Islet precursor cell (in vitro differentiated cells): ENCODE measurements at places on chromosomes 1 and 21.

DNA sequence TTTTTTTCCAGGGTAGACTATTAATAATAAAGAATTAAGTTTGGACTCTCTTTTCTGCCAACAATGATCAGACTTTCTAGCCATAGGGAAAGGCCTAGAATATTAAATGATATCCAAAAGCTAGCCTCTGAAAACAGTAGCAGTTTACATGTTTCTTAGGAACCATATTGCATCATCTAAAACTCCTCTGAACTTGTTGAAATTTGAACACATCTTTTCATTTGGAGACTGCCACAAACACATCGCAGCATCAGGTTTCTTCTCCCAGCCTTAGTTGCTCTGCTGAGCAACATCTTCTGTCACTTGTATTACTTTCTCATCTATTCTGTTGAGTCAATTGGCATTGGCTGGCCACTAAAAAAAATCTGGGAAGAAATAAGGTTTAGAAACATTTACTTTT lies 63.2 kb upstream of the GNG4 start:
- no peak for DNase-seq

- peak; percentile 97 for DNase-seq
These were observed 850 bp downstream of the SESN2 start for GRCh38 chr1:28259934-28260802.

GRCh38 chr21:45550522-45551210 lies 8.4 kb upstream of the SLC19A1 start:
- peak; percentile 30 for DNase-seq

DNA sequence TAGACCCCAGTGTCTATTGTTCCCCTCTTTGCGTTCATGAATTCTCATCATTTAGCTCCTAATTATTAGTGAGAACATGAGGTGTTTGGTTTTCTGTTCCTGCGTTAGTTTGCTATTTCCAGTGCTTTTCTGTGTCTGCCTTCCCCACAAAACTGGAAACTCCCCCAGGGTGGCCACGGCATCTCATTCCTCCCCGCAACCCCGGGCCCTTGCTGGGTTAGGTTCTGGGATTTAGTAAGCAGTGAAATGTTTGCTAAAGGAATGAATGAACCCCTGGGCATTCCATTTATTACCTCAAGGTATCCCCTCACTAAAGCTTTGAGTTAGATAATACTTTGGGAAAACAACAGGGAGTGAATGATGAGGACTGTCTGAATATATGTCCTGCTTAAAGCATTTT lies 142.9 kb downstream of the GLUL start:
- no peak for DNase-seq

DNA sequence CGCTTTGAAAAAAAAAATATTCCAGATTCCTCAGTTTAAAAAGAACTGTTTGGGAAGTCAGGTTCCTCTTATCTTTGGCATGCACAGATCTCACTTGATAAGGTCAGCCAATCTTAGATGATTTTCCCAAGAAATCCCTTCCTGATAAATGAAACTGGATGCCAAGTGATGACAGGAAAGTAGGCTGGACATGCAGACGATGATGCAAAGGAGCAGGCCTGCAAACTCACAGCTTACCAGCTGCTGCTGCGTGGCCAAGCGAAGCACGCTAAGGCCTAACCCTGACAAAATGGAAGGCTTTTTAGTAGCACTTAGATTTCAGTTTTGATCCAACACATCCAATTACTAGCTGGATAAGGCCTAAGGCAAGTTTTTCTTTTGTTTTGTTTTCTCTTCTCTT lies 10.1 kb downstream of the TADA1 start:
- DNase-seq = no peak

DNA sequence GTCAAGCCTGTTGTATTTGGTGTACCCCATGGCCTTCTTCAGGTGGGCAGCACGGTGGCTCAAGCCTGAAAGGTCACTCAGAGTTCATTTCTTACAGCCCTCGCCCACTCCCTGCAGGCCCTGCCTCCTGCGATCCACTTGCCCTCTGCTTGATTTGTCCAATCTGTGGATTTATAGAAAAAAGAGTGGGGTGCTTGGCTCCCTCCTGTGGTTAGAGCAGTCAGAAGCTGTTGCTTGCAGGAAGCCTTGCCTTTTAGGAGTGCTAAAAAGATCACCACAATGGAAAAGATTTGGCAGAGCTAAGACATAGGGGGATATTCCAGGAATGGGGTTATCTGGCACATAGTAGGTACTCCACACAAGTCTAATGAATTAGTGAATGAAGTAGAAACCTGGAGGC lies 108.0 kb upstream of the TRABD2B start:
- no peak for DNase-seq

DNA sequence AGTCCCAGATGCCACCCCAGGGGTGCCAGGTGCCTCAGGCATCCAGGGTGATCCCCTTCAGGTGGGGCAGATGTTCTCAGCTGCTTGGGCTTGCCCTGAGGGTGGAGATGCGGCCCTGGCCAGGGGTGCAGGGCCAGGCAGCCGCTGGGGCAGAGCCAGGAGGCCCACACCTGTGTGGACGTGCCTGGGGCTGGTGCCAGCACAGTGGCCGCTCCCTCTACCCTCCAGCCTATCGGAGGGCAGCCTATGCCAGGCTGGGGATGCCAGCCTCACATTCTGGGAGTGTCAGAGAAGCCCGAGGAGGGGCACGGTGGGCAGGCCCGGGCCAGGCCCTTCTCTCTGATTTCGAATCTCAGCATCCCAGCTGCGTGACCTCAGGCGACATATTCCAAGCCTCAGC lies 96.5 kb upstream of the WNT4 start:
- DNase-seq = no peak

- no peak for DNase-seq
These were observed 27.7 kb downstream of the PIGP start for GRCh38 chr21:37045149-37045548.

DNA sequence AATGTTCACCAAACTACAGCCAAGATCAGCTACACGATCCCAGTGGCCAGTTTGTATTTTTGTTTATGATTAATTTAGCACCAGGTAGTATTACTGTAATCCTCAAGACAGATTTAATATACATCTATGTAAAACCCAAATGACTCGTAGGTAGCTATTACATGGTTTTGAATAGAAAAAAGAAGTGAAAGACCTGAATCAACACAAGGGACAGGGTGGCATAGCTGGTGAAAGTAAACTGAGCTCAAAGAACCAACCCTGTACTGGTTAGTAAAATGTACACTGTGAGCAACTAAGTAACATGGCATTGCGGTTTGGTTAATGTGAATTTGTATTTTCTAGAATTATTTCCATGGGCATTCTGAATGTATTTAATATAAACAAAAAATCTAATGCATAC lies 8.8 kb downstream of the GPATCH2 start:
- no peak for DNase-seq

- no peak for DNase-seq
These were observed 4.3 kb downstream of the INTS7 start for GRCh38 chr1:212030936-212031528.

- DNase-seq = peak; percentile 19
These were observed 25.6 kb downstream of the TOMM20 start for GRCh38 chr1:235102993-235103411.

- no peak for DNase-seq
These were observed 6.1 kb downstream of the TFF3 start for GRCh38 chr21:42308914-42309752.

- DNase-seq = no peak
These were observed 78.9 kb upstream of the RAB4A start for GRCh38 chr1:229192031-229192430.

- DNase-seq = no peak
These were observed 222.3 kb downstream of the COP1 start for GRCh38 chr1:175984813-175985212.

DNA sequence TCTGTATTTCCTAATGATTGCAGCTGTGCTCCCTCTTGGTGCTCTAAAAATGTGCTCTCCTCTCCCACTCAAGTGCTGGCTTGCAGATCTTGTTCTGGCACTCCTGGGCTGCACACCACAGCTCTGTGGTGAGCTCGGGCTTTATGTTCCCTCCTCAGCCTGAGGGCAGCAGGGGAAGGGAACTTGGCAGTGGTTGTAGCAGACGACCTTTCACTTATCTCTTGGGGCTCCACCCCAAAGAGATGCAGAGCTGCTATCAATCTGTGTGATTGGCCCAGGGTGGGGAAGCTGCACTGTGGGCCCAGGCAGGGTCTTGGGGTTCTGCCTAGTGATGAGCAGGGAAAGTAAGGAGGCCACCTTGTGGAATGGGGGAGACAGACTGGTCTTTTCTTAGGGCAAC lies 143.5 kb upstream of the GORAB start:
- DNase-seq = no peak

GRCh38 chr1:19752083-19752696 lies 47.5 kb downstream of the TMCO4 start:
- DNase-seq = no peak

- DNase-seq = peak; percentile 82
These were observed 93.3 kb downstream of the SSBP3 start for GRCh38 chr1:54312796-54313316.

GRCh38 chr1:147156642-147157041 lies 15.6 kb downstream of the PRKAB2 start:
- no peak for DNase-seq

GRCh38 chr1:25916460-25916859 lies 10.2 kb upstream of the STMN1 start:
- DNase-seq = no peak

DNA sequence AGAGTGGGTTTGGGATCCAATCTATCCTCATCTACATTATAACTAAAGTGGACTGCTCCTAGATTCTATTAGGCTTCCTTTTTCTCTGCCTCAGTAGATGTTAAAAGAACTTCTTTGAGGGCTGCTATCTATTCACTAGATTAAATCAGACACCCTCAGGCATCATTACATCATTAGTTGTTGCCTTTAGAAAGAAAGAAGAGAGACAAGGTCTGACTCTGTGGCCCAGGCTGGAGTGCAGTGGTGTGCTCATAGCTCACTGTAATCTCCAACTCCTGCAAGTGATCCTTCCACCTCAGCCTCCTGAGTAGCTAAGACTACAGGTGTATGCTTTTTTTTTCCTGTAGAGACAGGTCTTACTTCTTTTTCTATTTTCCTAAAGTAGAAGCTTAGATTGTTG lies 71.1 kb upstream of the EXO1 start:
- DNase-seq = peak; percentile 77

DNA sequence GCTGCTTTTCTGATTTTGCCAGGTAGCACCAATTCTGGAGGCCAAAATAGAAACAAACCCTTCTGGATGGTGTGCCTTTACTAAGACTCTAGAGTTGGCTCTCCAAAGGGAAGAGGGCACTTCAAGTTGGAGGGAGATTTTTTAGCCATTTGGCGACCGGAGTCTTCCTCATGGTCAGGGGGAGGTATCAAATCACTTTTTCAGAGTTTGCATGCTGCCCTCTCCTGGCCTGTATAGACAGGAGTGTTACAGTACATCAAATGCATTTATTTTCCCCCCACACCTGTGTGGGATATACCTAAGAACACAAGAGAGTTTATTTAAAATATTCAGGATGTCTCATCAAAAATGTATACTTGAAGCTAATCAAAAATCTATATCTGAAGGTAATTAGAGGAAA lies 3.2 kb downstream of the GREM2 start:
- no peak for DNase-seq
